ENCODE measurements at places on chromosomes 12 and 14.
A peak's percentile ranks its signal among the peaks of the same experiment; 100 is the strongest.

GRCh38 chr12:11758087-11758486 is 108.6 kb downstream of the ETV6 start:
- DNase-seq = no peak

- no peak for DNase-seq
These were observed 2.1 kb upstream of the KRT1 start for GRCh38 chr12:52682381-52682660.

- no peak for DNase-seq
These were observed 12.0 kb downstream of the KRT5 start for GRCh38 chr12:52508211-52508610.

DNA sequence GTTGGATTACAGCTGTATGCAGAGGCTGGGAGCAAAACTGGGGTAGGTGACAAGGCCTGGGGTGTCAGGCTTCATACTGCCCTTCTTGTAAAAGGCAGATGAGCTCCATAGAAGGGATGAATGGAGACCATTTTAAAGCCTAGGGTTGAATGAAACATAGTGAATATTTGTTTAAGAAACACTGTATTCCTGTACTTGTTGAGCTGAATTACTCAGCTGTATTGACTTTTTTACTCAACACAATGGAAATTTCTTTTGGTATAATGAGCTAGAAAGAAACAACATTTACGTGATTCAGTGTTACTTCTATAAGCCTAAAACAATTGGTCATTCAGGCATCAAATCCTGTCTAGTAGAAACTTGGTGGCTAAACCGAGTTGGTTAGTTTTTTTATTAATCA is 14.1 kb downstream of the ATP6V0A2 start:
- DNase-seq = no peak

- DNase-seq = peak; percentile 66
These were observed 57.1 kb upstream of the PCED1B start for GRCh38 chr12:47022296-47022695.

- no peak for DNase-seq
These were observed 48.2 kb downstream of the SPPL3 start for GRCh38 chr12:120855823-120856588.

DNA sequence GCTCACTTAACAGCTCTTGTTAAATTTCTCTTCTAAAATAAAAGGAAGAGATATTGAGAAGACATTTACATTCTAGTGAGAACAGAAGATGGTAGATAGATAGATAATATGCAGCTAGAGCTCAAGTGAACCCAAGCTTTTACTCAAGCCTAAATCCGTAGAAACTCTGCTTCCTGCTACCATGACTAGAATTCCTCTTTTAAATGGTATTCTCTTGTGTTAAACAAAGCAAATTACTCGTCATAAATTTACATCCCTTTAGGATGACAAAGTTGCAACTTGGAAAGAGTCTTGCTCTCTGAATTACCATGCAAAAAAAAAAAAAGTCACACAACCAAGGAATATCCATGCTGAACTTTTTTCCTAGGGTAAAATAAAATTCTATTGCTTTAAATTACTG is 160.7 kb upstream of the LRFN5 start:
- no peak for DNase-seq

GRCh38 chr14:105881021-105881930 is 354.9 kb downstream of the TMEM121 start:
- DNase-seq = no peak

DNA sequence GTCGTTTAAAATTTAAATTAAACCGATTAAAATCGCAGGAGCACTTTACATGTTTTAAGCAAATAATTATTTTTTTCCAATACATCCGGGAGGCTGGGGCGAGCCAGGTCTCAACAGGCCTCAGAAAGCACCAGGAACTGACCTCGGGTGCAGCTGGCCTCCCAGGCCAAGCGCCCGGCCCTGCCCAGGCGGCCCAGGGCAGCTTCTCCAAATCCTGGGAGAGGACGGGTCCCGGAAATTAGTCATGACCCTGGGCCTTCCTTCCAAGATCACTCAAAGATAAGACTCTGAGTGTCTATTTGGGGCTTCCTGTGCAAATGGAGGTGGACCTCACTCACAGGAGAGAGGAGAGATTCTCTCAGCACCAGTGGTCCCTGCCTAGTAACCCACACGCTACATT is 177.1 kb downstream of the BCL11B start:
- no peak for DNase-seq

- DNase-seq = no peak
These were observed 1041.8 kb downstream of the VRK1 start for GRCh38 chr14:97838986-97839385.
